ENCODE measurements at places on chromosomes 13 and 19.

- DNase-seq, result no peak
Measured at GRCh38 chr13:110161112-110161882, 145.7 kb downstream of the COL4A1 start.

DNA sequence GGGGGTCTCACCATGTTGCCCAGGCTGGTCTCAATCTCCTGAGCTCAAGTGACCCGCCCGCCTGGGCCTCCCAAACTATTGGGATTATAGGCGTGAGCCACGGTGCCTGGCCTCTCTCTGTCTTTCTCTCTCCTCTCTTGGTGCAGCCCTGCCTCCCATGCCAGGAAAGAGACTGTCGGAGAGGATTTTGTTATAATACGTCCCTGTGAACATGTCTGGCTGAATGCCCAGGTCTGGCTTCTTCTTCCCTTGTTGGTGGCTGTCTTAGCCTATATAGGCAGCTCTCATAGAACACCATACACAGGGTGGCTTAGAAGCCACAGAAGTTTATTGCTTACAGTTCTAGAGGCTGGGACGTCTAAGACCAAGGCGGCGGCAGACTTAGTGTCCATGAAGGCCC is 46.4 kb downstream of the PEX11G start:
- no peak for DNase-seq

DNA sequence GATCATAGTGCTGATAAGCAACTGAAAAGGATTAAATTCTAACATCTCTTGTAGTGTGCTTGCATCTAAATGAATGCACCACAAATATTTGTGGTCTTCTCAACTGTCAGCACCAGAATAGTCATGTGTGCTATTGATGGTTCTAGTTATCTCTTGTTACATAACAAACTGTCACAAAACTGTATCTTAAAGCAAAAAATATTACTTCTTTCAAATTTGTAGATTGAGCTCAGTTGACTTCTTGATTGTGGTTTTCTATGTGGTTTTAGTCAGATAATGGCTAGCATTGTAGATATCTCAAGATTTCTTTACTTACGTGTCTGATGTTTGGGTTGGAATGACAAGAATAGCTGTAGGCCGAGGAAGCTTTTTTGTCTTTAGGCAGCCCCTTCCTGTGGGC is 431.3 kb downstream of the SLITRK6 start:
- DNase-seq, result no peak

- DNase-seq, result no peak
Measured at GRCh38 chr19:3268326-3268725, 43.9 kb downstream of the CELF5 start.

DNA sequence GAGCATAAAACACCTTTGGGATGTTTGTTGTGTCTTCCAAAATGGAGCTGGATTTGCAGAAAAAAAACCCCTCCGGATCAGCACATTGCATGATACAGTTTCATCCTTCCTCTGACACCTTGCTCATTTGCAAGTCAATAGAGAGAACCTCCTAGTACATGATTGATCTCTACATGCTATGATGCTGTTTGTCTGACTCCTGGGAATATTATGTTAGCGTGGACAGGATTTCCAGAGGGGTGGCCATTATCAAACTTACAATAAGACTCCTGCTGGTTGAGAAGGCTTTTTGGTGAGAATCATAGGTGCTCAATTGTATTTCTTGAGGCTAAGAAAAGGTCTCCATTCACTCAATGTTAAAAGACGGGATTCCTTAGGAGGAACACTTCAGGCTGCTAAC is 75.9 kb upstream of the SCEL start:
- no peak for DNase-seq

- no peak for DNase-seq
Measured at GRCh38 chr13:48437371-48437770, 24.5 kb upstream of the LPAR6 start.
